ENCODE measurements at places on chromosomes 16 and 17. TPM values are rescaled to one million over a fixed set of nuclear protein-coding genes. Genes with fewer than 3 reads are reported as not detected.
A peak's percentile ranks its signal among the peaks of the same experiment; 100 is the strongest.

Gene ABAT
- 11.3 TPM for total RNA-seq

DNA sequence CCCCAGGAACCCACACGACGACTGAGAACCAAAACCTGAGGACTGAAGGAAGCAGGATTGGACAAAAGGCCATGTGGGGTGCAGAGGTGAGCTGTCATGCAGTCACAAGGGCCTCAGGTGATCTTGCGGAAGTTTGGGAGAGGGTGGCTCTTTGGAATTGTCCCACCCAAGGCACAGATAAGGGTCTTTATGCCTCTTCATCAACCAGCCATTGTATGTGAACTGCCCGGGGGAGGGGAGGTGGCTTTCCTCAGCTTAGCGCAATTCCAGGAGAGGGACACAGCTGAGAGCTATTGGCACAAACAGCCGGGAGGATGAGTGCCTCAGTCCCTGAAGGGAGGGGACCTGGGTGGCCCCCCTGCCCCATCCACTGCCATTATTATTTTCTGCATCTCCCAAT lies 55.1 kb upstream of the PHOSPHO1 start:
- DNase-seq, result no peak

- no peak for DNase-seq
These were observed at the start of gene OTOP3 for GRCh38 chr17:74935585-74936469. Gene OTOP3, plus strand, starts transcription at chr17:74935898. Its CDS starts 24 bp downstream, at chr17:74935922.

DNA sequence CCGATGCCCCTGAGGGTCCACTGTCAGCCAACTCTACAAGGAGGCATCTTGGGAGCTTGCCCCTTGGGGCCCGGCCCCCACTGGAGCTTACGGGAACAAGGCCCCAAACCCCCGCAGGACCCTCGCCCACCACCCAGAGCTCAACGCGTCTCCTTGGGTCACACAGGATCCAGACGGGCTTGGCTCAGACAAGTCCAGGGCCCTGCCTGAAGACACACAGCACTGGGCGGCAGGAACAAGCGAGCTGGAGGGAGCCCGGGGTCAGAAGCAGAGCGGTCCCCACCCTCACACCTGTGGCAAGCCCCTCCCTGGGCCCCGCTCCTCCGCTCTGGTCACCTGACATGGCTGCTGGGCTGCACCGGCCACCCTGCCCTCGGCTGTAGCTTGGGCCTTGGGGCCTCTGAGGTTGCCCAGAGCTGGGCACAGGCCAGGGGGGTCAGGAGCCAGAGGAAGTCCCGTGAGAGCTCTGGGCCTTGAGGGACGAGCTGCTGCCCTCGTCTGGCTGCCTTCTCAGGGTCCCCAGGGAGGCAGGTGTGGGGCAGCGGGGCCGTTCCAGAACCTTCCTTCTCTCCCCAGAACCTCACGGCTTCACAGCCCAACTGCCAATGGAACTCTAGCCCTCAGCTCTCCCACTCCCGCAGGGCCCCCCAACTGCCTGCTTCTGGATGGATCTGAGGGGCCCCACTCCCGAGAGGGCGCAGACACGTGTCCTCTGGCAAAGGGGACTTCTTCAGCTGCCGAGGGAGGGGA lies at the start of gene CCDC154:
CCDC154 (minus strand) TSS at position 577 of the 750 bp plus-strand sequence; CDS start at position 343, 234 bp downstream.
- DNase-seq, result no peak

Gene TPSB2
- total RNA-seq, result 12.6 TPM

DNA sequence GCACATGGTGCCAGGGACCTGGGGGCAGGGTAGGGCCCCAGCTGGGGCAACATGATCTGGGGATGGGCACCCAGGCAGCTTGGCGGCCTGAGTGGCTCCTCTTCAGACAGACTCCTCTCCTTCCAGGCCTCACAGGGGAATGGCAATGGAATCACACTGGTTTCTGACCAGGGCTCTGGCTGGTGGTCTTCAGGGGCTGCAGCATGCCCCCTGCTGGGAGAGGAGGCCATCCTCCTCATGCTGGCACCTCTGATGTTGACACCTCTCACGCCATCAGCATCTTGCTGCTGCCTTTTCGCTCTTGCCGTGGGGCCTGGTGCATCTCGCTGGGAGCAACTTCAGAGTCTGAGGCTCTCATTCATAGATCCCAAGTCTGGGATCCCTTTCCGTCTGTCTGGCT lies 11.2 kb upstream of the GFOD2 start:
- no peak for DNase-seq

- DNase-seq, result no peak
These were observed 59.6 kb downstream of the HS3ST4 start for GRCh38 chr16:25751230-25751835.

DNA sequence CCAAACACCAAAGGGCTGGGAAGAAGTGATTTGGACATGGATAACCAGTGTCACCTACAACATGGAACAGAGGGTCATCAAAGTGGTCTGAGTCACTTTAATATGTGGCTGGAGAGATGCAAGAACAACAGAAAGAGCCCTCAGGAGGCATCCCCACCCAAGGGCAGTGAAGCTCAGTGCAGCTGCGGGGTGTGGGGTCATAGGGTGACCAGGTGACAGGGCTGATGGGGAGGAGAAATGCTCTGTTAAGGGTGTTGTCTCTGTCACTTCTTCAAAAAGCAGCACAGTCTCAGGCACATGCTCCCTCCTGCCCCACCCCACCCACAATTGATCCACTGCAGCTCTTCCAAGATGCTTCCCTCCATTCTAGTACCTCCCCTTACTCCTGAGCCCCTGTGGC lies 819.1 kb downstream of the KCNJ18 start:
- no peak for DNase-seq

GRCh38 chr17:81428121-81428515 lies 32.9 kb downstream of the BAHCC1 start:
- peak; percentile 23 for DNase-seq

- DNase-seq, result no peak
These were observed 222.9 kb downstream of the CPPED1 start for GRCh38 chr16:12580809-12581208.

Gene LITAFD
- 1.1 TPM for total RNA-seq

- no peak for DNase-seq
These were observed 10.6 kb downstream of the TAOK2 start for GRCh38 chr16:29984137-29984763.

- DNase-seq, result no peak
These were observed 311.3 kb downstream of the GRIN2A start for GRCh38 chr16:9870962-9871361.

Gene GSDMA
- 1.1 TPM for total RNA-seq

- no peak for DNase-seq
These were observed 27.8 kb upstream of the INTS2 start for GRCh38 chr17:61955619-61956018.

GRCh38 chr17:17351901-17352781 lies 49.0 kb downstream of the NT5M start:
- DNase-seq, result no peak

DNA sequence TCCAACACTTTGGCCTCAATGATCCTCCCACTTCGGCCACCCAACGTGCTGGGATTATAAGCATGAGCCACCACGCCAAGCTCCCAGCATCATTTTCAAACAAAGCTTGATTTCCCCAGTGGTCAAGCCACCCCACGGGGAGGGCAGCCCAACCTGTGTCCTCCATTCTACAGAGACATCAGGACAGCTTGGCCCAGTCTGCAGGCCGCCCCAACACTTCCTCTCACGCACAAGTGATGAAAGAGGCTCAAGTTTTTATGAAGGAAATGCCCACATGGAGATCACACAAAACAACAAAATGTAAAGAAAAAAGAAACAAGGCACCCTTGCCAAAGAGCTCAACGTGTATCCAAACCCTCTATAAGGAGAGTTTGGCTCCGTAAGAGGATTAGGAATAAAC lies 112.4 kb downstream of the XYLT1 start:
- no peak for DNase-seq

Gene GUCY2D
- total RNA-seq, result not detected

Gene KRTAP9-2
- total RNA-seq, result not detected

Gene HNF1B
- total RNA-seq, result not detected

DNA sequence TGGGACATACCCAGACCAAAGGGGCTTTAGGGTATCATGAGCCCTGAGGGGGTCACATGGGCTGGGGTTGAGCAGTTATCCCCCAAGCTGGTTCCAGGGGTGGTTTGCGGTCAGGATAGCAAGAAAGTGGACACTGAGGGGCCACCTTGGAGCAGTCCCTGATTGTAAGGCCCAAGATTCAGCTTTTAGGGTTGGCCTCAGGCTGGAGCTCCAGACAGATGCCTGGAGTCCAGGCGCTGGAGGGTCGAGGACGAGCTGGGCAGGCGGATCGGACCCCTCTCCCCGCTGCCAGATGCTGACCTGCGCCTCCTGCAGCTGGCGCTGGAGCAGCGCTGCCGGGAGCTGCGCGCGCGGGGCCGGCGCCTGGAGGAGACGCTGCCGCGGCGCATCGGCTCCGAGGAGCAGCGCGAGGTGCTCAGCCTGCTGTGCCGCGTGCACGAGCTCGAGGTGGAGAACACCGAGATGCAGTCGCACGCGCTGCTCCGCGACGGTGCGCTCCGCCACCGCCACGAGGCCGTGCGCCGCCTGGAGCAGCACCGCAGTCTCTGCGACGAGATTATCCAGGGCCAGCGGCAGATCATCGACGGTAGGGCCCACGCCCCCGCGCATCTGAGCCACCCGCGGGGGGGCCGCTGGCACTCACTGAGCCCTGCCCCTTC lies 10.0 kb downstream of the BTBD17 start:
- peak; percentile 31 for DNase-seq

Gene GAS2L2
- not detected for total RNA-seq

Gene GINS2
- total RNA-seq, result 2.6 TPM

Gene FOXJ1
- 0.93 TPM for total RNA-seq

DNA sequence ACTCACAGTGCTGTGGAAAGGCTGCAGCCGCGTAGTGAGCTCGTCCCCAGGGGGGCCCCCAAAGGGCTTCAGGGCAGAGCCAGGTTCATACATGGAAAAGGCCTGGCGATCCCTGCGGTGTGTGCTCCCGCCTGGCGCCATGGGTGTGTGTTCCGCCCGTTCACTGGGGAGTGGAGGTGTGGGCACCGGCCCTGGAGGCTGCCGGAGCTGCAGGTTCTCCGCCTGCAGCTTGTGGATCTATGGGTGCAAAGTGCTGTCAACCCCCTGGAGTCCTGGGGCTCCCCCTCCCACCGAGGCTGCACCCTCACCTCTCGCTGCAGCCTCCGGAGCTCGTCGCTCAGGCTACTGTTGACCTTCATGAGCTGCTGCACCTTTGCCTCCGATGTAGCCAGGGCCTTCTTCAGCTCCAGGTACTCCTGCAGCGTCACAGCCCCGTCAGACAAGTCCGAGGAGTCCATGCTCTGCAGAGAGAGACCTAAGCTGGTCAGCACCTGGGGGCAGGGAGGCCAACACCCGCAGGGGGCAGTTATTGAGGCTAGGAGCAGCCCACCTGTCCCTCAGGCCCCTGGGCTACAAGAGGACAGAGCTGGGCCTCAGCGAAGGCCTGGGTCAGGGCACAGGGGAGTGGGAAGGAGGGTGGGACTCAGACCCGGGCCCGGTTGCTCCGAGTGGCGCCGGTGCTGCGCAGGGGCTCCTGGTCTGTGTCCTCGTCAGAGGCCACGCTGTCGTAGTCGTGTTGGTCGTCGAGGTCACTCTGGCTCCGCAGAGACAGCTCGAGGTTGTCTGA lies 7.9 kb downstream of the TP53I13 start:
- no peak for DNase-seq

Gene TRIM72
- total RNA-seq, result 0.05 TPM

GRCh38 chr17:69042308-69042707 lies 18.4 kb downstream of the ABCA9 start:
- DNase-seq, result no peak

Gene LRRC46
- total RNA-seq, result 1.7 TPM

Gene NTHL1
- total RNA-seq, result 12.9 TPM

Gene GSG1L
- total RNA-seq, result not detected

GRCh38 chr16:22264786-22265185 lies 32.4 kb upstream of the POLR3E start:
- no peak for DNase-seq

DNA sequence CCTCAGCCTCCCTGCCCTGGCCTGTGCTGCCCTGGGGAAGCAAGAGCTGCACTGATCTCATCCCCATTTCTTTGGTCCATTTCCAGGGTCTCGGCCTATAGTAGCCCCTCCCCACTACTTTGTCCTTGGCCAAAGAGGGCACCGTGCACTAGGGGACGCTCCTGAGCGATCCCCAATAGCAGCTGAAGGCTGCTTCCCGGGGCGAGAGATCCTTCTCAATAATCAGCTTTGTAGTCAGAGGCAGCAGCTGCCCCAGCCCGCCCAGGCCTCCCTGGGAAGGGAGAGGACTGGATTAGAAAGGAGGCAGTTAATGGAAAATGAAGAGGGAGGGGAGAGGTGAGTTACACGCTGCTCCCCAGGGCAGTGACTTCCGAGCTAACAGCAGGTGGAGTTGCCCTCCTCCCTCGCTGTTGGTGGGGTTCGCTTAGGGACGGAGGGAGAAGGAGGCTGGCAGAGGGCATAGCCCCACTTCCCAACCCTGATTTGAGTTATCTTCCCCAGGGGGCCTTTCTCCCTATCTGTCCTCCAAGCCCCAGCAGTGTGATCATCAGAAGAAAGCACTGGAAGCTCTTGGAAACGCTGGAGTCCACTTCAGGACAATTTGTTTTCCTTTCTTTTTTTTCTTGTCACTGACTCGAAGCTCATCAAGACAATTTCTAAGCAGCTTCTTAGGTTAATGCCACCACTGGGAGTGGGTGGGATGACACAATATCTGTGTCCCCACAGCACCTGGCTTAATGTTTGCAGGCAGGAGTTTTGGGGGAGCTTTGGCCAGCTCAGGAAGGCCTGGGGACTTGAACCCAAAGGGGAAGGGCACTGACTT lies 2.6 kb downstream of the MXRA7 start:
- DNase-seq, result no peak

DNA sequence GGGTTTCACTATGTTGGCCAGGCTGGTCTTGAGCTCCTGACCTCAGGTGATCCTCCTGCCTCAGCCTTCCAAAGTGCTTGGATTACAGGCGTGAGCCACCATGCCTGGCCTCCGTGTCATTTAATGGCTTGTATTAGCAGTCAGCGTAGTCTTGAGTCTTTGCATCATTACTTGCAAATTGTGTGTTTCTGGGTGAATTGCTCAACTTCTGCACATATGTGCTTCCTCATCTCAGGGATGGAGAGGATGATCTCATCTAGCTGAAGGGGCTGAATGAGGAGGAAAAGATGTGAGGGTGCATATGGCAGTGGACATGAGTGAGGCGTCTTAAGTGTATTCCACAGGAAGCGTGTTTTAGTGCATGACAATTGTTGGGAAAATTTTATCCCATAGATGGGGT lies 155.8 kb downstream of the SNX29 start:
- no peak for DNase-seq

DNA sequence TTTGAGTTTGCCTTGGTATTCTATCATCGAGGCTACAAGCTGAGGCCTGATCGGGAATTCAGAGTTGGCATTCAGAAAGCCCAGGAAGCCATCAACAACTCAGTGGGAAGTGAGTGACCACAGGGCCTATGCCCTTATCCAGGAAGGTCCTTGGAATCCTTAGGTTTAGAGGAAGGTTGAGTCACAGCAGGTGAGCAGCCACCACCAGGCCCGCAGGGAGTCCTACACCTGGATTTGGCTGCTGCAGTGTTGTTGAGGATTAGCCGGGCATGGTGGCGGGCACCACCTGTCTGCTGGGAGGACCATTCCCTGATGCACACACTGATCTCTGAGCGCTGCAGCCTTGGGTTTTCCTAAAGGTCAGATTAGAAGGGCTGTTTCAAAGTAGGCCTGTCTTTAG lies 5.2 kb downstream of the ODAD4 start:
- DNase-seq, result no peak

Gene MMP25
- 5.6 TPM for total RNA-seq

Data from natural killer cell (primary cell).